ENCODE measurements at places on chromosomes 3 and 15.
A peak's percentile ranks its signal among the peaks of the same experiment; 100 is the strongest.

DNA sequence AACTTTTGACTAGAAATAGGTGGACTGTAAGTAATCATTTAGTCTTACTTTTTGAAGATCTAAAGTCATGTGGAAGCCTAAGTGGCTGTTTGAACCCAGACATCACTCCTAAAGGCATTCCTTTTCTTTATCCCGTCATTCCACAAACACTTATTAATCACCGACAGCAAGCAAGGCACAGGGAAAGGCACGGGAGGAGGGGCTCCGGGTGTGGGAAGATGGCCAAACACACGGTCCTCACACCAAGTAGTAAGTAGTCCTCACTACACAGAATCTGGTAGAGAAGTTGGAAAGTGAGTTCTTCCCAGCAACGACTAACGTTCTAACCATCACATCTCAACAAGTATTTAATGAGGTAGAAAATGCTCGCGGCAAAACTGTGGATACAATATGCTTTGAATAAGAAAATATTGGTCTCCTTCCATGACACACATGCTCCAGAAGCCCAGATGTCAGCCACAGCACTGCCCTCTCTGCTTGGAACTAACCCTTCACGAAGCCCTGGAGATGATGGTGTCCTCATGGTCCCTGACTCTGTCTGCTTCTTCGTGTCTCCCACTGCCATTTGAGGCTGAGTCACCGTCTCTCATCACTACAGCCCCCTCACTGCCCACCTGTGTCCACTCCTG, 202.2 kb downstream of the OPA1 start:
- DNase-seq: no peak

DNA sequence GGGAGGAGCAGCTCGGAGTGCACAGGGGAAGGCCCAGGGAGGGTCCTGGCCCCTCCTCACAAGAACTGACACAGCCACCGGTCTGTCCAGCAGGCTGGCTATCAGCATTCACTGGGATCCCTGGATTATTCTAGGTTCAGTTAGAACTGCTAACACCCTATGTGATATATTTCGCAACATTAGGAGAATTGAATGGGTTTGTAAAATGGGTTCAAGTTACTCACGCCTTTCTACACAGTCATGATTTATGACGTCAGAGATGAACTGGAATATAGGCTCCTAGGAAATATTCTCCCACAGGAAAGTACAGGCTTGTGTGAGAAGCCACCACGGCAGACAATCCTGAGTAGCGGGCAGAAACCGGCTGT, 969 bp upstream of the BSN start:
- no peak for DNase-seq

- DNase-seq: no peak
Measured at GRCh38 chr3:121895121-121895520, 920 bp downstream of the SLC15A2 start.

GRCh38 chr15:95884276-95884675, 446.2 kb upstream of the NR2F2 start:
- DNase-seq: no peak

DNA sequence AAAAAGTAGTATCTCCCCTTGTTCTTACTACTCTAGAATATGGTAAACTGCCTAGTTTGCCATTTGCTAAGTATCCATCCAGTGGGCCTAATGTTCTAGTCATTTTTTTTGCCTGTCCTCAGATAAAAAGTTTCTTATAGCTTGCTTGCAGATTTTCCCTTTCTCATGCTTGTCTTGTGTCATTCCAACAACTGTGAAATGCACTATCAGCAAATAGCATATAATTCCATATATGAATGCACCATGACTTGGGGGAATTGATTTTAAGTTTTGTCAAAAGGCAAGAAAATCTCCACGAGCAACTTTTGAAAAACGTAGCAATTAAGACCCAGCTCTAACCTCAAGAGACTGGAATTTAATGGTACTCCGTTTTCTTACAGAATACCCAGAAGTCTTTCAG, 286.2 kb upstream of the GPR149 start:
- no peak for DNase-seq

- DNase-seq: peak; percentile 60
Measured at GRCh38 chr3:50617096-50617791, at the start of gene MAPKAPK3. TSS of gene MAPKAPK3 (plus strand) at chr3:50617151. CDS start at chr3:50617566, 415 bp downstream.

DNA sequence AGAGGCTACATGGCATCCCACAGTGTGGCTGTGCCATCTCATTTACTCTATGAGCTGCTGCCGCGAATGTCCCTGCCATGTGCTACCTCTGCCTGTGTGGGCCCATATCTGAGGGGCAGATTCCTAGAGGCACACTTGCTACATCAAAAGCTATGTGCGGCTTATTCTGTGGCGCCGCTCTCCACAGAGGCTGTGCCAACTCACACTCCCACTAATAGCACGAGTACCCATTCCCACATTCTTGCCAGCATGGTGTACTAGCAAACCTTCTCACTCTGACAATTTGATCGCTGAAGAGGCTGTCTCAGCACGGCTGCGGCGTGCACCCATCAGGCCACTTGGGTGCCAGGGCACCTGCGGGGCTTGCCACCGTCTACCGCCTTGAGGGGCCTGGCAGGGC, 31.2 kb upstream of the MUSTN1 start:
- no peak for DNase-seq

- no peak for DNase-seq
Measured at GRCh38 chr3:46629551-46630517, 17.5 kb downstream of the FAM240A start.

DNA sequence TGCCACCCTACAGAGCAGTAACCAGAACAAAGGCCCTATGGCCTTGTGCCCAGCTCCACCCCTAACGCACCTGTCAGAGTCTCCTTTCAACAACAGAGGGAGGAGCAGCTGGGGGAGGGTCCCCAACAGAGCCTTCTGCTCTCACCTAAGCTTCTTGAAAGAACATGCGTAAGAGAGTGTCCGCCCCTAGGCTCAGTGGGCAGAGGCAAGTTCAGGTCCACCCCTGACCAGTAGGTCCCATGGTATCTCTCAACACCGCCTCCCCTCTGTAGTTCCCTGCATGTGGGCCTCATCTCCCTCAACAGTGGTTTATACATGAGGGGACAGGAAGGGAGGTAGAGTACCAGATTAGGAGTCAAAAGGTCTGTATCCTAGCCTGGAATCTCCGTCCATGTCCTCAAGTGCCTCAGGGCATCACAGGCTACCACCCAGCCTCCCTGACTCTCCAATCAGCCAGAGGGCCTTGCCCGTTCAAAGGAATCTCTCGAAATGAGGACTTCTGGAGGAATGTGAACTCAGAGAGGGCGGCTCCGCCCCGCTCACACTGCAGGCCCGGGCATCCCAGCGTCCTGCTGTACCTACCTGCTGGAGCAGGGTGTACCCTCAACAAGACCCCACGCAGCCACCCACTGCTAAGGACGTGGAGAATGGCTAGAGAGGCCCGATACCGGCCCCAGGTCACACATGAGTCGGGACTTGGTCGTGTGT, 680 bp downstream of the POC1A start:
- no peak for DNase-seq

DNA sequence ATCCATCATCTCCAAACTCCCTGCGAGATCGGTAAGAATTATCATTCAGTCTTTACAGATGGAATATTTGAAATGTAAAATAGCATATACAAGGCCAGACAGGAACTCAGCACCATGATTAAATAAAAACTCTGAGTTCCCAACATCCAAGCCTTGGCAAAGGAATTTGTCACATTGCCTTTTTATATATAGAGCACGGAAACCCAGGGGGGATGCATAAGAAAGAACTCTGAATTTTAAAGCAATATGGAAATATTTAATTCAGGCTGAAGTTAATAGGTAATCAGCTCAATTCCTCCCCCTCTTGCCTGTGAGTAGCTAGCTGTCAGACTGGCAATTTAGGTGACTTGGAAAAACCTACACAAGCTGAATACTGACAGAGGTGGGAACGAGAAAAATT, 217.9 kb upstream of the KCNMB2 start:
- no peak for DNase-seq

DNA sequence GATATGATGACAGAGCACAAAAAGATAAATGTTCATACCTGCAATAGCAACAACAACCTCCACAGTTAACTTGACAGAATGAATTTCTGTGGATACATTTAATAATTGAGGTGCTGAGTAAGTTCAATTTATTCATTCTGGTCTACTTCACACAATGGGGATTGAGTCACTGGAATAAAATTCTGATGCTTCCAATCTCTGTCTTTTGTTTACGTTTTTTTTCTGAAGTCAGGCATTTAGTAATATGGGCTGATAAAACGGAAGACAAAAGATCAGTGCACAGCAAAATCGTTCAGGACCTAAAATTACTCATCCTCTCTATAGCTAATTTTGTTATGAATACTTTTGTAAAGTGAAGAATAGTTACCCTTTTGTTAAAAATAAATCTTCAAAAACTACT, 565.9 kb upstream of the CCDC54 start:
- no peak for DNase-seq

DNA sequence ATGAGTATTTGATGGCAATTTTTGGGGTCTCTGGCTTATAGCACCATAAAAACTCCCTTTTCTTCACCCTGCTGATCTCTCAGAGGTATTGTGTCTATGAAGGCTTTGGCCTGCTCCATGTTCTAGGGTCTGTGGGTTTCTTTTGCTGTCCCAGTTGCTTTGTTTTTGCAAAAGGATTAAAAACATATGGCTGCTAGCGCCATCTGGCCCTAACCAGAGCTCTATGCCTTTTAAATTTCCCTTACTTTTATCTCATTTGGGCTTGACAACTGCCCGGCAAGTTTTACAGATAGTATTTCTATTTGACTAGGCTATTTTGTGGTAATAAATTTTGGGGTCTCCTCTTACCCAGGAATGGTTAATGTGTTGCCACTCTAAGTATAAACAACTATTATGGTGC, 6.4 kb upstream of the GHRL start:
- DNase-seq: no peak

- DNase-seq: no peak
Measured at GRCh38 chr3:122031123-122031468, 9.0 kb upstream of the ILDR1 start.

DNA sequence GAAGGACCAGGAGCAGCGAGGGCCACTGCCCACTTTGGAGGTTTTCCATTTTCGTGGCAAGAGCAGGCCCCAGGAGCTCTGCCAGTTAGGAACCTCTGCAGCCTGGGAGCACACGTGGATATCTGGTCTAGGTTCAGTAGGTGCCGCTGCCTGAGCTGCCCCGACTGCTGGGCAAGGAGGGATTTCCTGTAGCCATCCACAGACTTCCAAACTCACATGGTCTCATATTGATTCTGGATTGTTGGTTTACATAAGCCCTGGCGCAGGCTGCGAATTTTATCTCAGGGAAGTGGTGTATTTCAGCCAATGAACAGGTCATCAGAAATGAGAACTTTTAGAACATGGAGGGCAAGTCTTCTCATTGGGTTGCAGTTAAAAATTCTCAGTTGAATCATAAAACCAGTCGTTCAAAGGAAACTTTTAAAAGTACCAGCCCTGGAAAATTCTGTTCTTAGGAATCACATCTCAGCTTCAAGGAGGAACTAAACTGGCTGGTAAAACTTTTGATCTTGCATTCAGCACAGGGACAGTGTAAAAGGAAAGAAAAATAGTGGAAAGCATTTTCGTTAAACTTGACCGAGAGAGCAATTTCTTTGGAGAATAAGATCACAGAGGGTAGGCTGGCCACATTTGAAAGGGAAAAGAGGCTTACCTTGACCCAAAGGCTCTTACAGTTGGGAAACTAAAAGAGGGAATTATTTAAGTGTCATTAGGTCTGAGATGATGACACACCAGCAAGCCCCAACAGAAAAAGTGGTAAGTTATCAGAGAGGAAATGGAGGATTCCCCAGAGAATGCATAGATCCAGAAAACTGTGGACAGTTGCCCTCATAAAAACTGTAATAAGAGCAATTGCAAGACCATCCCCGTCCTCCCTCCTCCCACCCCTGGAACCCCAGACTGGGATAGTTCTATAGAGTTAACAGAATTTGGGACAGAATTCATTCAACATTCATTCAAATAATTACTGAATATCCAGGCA, 6.4 kb upstream of the RTP3 start:
- DNase-seq: no peak

GRCh38 chr3:134535186-134535970, 49.5 kb downstream of the CEP63 start:
- no peak for DNase-seq

- no peak for DNase-seq
Measured at GRCh38 chr15:32677238-32677750, 35.8 kb downstream of the SCG5 start.

DNA sequence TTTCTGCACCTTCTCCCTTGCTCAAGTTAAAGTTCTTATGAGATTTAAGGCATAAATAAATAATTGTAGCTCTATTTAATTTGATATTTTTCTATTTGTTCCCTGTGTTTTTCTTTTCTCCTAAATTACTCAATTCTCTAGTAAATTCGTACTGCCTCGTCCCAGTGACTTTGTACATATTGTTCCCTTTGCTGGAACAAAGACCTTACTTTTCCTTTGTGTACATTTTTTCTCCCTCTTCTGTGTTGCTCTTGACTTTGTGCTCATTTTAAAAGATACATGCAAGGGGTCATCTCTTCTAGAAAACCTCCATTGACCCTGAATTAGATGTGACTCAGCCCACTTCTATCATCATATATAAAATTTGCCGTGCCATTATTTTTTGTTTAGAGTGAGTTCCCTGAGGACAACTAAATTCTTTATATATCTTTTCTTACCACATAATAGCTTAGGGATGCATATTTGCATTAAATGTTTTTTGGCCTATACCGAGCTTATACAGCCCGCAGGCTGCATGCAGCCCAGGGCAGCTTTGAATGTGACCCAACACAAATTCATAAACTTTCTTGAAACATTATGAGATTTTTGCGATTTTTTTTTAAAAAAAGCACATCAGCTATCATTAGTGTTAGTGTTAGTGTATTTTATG, 29.6 kb downstream of the PPP4R2 start:
- DNase-seq: no peak

DNA sequence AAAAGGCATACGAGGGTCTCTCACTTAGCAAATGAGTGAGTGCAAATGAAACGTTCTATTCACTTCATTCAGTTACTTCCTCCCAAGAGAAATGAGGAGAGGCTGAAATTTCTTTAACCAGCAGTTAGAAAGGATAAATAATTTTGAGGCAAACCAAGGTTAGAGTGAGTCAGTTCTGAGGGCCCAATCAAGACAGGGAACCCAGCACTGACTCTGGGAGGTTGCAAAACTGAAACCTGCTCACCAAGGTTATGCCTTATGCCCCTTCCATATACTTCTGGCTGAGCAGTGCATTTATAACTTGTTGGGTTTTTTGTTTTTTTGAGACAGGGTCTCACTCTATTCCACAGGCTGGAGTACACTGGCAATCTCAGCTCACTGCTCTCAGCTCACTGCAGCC, 4.5 kb upstream of the RPSA start:
- DNase-seq: no peak

- DNase-seq: no peak
Measured at GRCh38 chr3:25507811-25508210, 79.7 kb downstream of the RARB start.

DNA sequence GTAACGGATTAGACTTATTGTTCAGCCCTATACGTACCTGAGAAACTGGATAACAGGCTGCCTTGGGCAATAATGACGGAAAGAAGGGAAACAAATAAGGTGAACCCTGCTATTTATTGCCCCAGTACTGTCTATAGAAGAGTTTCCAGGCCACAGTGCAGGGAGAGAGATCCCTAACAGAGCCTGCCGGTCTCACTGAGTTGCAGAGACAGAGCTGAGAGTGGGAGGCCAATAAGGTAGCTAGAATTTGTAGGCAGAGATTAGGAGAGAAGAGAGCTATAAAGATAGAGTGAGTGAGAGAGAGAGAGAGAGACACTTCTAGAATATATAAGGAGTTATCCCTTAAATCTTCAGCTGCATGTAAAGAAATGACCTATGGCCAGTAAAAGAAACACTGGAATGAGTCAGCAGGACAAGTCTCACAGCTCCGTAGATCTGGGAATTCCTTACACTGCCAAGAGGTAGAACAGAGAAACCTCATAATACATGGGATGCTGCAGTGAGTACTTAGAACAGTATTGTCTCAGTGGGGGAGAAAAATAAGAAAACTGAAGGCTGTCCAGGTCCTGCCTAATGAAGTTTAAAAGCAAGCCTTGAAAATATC, 51.8 kb downstream of the ST3GAL6 start:
- DNase-seq: no peak

Measured in substantia nigra (tissue), 51 donors.